ENCODE measurements at places on chromosomes 11 and 22.
A peak's percentile ranks its signal among the peaks of the same experiment; 100 is the strongest.

DNA sequence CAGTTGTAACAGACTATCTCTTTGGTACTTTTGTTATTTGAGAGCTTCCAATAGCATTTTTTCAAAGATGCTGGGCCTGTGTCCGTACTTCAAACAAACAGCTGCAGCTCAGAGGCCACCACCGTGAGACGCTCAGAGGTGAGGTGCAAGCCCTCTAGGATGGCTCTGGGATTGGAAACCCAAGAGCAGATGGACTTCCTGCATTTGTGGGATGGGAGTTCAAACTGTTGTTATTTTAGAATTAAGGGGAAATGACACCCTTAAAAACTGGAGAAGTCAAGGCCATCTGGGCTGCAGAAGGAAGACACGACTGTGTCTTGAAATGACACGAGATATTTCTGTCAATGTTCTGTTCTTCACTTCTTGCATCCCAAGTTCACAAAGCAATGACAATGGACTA lies 9.2 kb upstream of the IL10RA start:
- DNase-seq: no peak

DNA sequence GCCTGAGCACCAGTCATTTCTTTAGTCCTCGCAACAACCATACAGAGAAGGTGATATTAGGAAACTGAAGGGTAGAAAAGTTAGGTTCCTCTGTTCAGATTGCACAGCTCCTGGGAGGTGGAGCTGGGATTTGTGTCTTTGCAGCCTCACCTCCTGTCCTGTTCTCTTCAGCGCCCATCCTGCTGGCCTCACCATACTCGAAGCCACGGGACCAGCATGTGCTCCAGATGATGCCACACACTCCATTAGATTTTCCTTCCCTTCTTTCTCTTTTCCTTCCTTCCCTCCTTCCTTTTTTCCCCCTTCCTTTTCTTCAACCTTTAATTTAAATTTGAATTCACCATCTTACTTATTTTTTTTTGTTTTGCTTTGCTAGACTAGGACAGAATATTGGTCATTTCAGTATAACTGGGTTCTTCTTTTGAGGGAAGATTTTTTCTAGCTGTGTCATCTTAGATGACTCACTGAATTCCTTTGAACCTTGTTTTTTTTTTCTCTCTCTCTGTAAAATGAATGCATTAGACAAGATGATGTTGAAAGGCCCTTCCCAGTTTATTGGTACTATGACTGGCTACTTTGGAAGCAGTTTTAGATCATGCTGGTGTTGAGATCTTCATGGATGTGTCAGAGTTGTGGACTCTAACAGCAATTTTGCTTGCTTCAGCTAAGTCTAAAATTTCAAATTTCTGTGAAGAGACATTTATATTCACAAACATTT lies 662.5 kb upstream of the TENM4 start:
- peak; percentile 58 for DNase-seq

GRCh38 chr11:101920992-101921391 lies 4.7 kb upstream of the ANGPTL5 start:
- DNase-seq: no peak

DNA sequence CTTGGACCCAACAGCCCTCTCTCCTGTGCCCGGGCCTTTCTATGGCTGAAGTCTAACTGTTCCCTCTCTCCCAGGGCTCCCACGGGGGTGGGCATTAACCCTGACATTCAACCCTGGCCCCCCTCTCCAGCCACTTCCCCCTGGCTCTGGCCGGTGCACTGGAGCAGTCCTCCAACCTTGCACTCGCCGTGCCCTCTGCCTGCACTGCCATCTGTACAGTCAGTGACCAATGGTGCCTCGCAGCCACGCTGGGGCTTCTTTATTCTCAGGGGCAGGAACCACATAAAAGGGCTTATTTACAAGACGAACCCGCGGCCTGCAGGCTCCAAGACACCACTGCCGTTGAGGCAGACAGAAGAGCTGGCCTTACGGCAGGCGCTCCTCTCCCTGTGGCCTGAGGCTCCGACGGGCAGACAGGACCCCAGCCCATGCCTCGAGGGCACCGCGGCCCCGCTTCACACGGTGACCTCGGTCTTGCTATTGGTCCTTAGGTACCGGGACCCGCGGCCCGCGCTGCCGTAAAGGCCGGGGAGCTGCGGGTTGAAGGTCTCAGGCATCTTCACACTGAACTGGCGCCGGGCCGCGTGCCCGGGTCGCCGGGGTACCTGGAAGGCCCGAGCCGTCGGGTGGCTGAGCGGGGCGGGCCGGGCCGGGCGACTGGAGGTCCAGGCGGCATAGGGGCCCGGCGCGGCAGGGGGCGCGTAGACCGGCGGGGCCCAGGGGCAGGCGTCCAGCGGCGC lies 5.4 kb downstream of the SHISA8 start:
- no peak for DNase-seq

GRCh38 chr22:41650229-41650628 lies 29.1 kb downstream of the XRCC6 start:
- no peak for DNase-seq

DNA sequence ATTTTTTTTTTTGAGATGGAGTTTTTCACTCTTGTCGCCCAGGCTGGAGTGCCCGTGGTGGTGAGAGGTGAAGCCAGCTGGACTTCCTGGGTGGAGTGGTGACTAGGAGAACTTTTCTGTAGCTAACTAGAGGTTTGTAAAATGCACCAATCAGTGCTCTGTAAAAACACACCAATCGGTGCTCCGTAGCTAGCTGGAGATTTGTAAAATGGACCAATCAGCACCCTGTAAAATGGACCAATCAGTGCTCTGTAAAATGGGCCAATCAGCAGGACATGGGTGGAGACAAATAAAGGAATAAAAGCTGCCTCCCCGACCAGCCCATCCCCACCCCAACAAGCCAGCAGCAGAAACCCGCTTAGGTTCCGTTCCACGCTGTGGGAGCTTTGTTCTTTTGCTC lies 4.4 kb upstream of the RAPSN start:
- no peak for DNase-seq

- DNase-seq: no peak
Measured at GRCh38 chr22:35910003-35910769, 118.4 kb downstream of the RBFOX2 start.

- DNase-seq: no peak
Measured at GRCh38 chr11:115161876-115162275, 342.3 kb downstream of the CADM1 start.

GRCh38 chr22:35257002-35257320 lies 332 bp upstream of the HMGXB4 start:
- DNase-seq: no peak

- DNase-seq: no peak
Measured at GRCh38 chr22:32631507-32632255, 157.1 kb downstream of the FBXO7 start.

- no peak for DNase-seq
Measured at GRCh38 chr22:36770513-36771231, 5.2 kb downstream of the IFT27 start.

Measured in H54 (cell line).